ENCODE measurements at places on chromosomes 3 and 15.

DNA sequence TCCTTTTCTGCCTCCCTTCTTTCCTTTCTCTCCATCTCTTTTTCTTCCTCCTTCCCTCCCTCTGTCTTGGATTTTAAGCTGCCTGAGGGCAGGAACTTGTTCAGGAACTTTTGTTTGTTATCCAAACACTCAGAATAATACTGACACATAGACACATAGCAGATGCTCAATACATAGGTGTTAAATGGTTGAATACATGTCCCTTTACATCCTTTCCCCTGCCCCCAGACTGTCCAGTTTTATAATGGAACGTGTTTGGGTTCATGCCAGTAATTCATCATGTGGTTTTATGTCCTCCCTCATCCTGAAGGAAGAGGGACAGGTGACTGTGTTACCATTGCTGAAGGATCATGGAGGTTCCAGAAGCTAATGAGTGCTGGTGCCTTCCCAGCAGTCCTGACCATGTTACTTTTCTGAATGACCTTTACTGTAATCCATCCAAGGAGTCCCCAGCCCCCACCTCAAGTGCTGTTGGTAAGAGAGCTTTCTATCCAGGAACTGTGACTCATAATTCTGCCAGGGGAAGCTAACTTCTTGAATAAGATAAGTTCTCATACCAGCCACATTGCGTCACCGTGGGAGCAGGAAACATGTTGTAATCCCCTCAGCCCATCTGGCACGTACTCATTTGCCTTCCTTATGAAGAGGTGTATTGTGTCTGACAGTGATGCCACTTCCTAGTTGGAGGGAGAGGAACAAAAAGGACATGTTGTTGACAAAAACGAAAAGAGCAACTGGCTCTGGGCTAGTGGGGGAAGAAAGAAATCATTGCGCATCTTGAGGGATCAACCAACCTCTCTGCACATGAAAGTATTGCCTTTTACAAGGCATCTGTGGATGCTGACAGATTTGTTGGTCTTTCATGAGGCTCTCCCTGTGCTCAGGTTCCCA, 52.4 kb downstream of the IL1RAP start:
- DNase-seq: peak; percentile 64

DNA sequence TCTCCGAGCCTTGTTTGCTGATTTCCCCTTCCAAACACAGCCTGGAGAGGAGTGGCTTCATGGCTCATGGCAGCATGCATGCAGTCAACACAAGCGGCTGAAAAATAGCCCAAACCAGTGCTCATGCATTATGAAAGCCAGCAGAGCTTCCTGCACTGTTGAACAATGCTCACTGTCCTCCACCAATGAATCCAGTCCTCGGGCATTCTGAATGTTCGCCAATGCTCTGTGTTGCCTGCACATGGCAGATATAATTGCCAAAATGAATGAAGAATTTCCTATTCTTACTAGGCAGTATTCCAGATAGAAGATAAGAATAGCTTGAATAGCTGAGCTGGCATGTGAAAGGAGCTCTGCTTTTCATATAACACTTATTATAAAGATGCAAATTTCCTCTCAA, 252.7 kb downstream of the ROBO1 start:
- no peak for DNase-seq

GRCh38 chr3:183725387-183725786, 27.8 kb downstream of the YEATS2 start:
- DNase-seq: no peak

DNA sequence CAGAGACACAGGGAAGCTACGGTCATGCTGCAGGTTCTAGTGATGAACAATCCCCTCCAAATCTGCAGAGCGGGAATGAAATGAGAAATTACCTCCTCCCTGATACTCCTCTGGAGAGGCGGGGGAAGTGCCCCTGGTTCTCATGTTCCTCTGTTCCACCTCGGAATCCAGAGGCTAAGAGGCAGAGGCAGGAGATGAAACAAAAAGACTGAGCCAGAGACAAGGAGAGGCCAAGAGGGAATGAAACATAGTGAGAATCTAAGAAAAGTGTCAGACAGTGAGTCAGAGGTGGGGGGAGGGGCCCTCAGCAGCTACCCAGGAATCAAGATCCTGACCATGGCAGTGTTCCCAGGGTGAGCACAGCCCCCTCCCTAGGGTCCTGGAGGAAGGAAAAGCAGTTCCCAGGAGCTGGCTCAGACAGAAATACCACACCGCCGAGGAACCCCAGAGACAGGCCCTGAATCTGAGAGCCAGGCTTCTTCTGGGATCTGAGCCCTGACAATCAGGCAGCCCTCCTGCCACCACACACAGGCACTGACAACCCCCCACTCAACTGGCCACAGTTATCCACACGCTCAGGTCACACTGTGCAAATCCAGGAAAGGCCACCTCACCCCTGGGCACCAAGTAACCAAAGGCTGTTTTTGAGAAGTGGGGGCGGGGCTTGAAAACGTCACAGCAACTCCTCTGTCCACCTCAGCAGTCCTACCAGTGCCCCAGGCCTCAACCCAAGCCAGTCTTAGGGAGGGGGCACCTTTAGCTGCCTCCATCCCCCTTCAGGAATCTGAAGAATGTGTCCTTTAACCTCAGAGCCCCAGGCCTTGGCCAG, 2.4 kb downstream of the CSRNP1 start:
- peak; percentile 88 for DNase-seq

GRCh38 chr3:94137377-94137776, 74.5 kb downstream of the NSUN3 start:
- DNase-seq: no peak

DNA sequence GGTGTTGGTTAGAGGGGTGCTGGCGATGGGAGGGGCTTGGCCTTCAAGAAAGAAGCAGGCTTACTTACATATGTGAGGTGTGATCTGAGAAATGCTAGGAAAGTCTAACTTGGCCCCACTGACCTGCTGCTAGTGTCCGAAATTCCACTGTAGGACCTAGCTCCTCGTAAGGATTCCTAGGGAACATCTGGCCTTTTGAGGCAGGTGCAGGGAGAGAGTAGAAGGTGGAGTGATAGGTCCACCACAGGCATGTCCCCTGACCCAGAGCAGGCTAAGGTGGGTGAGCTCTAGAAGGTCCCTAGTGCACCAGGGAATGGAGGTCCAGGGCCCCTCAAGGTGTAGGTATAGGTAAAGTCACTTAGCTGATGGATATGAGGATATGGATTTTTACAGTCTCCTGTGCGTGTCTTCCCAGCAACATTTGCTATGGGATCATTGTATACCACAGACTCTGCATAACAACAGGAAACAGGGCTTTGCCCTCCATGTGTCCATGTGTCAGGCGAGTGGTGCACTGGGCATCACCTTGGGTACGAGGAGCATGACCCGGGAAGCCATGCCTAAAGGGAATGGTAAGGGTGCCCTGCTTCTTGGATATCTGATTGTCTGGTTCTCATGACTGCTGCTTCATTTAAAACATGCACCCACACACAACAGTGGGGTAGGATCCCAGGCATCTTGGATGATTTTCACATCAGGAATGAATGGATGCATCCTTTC, 32.6 kb downstream of the POMGNT2 start:
- DNase-seq: no peak

- no peak for DNase-seq
Measured at GRCh38 chr15:70526974-70527325, 236.4 kb downstream of the UACA start.

GRCh38 chr3:9340472-9340902, 22.4 kb upstream of the THUMPD3 start:
- DNase-seq: no peak

DNA sequence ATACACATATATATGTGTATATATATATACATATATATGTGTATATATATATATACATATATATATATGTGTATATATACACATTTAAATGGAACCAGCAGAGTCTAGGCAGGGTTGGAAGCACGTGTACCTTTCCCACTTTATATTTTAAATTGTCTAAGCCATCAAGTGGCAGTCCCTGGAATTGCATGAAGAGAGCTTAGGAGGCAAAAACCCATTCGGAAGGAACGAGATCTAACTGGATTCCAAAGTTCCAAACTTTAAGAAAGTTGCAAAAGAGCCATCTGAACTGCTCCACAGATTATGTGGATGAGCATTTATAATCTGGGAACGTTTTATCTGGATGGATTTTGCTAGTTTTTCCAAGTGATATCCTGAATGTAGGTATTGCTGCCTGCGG, 186.5 kb downstream of the FOXP1 start:
- DNase-seq: no peak

DNA sequence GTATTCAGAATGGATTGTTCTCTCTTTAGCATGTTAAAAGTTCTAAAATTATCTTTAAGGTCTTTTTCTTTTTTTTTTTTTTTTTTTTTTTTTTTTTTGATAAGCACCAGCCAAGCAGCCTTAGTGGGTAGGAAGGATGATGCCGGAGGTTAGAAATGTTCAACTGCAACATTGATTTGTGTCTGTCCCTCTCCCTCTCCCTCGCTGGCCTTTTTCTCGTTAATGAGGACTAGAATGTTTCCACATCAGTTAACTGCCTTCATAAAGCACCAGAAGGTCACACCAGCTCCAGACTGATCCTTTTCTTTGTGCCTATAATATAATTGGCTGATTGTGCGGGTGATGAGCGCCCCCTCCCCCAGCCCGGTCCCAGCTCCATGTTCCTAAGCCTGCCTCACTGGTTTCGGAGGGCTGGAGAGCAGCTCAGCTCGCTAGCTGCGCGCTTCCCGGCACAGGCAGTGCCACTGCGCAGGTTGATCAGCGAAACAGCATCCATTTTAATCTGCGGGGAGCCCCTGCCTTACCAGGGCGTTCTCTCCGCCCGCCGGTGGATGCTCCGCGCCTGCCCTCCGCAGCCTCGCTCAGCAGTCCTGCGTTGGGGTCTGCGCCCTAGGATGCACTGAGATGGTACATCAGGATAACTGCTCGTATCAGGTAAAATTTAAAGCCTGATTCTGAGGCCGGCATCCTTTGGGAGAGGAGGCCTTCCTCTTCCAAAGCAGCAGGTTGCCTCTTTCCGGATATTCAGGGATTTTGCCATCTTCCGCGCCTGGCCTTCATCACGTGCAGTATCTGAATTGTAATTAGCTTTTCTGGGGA, 148.9 kb upstream of the IL12A start:
- DNase-seq: peak; percentile 73

DNA sequence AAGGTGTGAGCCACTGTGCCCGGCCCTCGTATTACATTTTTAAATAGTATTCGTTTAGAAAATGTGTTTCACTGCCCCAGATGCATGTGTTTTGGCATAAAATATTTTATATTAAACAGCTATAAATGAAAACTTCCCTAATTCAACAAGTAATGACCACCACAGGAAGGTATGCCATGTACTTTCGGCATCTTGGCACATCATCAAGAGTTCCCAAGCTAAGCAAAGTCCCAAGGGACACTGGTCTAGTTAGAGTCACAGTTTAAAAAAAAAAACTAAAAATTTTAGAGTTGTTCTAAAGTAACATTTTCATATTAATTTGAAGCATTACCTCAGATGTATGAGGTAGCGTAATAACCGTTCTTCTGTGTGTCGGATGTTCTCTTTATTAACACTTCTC, 15.6 kb upstream of the ARPP19 start:
- no peak for DNase-seq

DNA sequence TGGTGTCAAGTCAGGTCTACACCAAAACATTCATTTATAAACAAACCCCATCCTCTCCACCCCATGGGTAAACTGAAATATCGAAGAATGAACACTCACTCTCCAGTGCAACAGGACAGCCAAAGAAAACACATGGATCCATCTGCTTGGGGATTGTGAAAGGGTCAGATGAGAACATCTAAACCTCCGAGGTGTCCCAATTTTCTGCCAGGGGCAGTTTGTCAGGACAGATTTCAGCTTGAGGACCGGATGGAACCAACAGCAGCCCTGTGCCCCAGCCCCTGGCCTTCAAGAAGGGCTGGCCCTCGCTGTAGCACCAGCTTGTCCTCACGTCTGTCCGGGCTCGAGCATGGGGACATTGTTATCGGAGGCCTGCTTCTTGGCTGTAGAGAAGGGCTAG, 45.5 kb downstream of the PCSK6 start:
- DNase-seq: no peak

DNA sequence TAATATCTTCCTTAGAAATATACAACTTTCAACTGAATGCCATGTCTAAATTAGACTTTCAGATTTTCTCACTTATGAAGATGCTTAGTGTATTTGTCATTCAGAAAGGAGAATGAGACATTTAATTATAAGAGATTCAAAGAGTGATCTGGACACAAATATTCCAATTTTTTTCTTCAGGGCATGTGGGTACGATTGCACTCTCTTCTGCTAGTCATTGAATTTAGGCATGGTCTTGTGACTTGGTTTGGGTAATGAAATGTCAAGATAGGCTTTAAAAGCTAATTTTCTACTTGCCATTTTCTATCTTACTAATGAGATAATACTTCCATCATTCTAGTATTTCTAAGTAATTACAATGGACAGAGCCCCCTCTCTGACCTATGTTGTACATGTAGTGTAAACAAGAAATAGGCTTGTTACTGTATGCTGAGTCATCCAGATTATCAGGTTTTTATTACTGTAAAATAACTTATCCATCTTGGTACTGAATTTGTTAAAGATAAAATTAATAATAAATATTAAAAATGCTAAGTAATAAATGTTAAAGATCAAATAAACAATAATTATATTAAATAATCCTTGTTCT, 770.8 kb upstream of the BCHE start:
- no peak for DNase-seq

DNA sequence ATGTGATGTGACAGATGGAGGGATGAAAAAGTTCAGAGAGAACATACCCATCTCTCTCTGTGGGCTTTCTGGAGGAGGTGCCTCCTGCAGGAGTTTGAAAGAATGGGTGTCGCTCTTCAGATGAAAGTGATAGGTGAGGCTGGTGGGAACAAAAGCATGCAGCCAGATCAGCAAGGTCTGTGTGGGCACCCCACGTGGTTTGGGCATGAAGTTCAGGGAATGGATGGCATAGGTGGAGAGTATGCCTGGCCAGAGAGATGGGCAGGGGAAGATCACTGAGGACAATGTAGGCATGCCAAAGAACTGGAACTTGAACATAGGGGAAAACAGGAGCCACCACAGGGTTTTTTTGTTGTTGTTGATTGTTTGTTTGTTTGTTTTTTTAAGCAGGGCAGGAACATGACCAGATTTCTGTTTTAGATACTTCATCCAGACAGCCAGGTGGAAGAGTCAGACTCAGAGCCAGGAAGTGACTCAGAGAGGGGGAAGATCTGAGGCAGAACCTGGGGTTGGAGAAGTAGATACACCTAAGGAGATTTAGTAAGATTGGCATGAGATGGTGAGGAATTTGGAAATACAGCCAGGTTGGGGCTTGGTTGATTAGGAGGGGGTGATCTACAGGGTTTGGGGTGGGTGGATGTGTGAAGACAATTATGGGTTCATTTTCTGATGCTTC, 64.8 kb upstream of the CLSTN2 start:
- DNase-seq: no peak

DNA sequence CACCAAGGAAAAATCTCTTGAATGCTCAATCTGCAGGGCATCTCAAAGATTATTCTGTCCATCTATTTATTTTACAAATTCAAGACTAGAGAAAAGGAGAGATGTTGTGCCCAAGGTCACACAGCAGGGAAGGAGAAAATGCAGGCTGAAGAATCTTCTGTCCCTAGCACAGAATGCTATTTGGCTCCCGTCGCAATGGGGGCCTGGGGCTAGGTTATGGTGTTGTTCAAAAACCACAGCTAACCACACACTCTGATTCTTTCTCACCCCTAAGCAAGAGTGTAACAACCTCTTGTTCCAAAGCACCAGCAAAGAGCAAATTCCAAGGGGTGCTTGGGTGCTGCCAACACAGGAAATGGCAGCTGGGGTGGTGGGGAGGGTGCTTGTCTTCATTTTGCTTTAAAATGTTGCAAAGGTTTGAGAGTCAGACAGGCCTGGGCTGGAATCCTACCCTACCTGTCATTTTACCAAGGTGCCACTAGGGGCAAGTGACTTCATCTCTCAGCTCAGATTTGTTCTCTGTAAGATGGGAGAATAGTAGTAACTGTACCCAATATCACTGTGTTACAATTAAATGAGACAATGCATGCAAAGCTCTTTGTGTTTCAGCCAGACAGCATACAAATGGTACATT, 112.5 kb downstream of the ADAMTS9 start:
- DNase-seq: no peak

Data from right hindlimb (tissue), 1 donor.